Nucleus accumbens (tissue), 56 donors: ENCODE measurements at places on chromosomes 13 and 19.
A peak's percentile ranks its signal among the peaks of the same experiment; 100 is the strongest.

DNA sequence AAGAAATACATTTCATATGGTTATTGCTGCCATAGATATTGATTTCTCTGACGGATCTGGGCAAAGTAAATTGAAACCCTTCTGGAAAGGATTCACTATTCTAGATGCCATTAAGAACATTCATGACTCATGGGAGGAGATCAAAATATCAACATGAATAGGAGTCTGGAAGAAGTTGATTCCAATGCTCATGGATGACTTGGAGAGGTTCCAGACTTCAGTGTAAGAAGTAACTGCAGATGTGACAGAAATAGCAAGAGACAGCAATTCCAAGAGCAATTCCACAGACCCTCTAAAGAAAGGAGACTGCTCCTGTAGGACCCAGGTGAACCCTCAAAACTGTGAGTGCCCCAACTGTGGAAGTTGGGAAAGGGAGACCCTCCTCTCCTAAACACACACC, 30.9 kb upstream of the KCTD12 start:
- DNase-seq = no peak

DNA sequence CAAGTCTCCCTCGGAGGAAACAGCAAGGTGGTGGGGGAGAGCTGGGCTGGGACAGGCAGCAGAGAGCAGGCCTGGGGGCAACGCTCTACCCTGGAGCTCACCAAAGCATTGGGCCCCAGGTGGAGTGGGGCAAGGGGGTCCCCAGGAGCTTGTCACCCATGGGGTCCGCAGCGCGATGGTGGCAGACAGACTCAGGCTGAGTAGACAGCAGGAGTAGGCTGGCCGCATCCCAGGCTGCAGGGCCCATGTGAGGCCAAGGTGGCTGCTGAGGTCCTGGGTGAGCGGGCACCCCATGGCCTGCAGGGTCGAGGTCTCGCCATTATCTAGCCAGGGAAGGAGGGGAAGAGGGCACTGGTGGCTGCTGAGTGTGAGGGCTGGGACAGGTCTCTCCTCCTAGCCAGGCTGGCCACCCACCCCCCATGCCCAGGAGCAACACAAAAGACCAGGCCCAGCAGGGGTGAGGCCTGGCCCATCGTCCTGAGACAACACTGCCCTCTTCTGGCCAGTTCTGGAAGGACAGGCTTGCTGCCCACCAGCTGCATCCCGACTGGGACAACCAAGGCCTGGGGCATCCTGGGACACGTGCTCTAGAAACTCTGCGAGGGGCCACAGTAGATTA, 33.1 kb downstream of the CEBPG start:
- DNase-seq = no peak

DNA sequence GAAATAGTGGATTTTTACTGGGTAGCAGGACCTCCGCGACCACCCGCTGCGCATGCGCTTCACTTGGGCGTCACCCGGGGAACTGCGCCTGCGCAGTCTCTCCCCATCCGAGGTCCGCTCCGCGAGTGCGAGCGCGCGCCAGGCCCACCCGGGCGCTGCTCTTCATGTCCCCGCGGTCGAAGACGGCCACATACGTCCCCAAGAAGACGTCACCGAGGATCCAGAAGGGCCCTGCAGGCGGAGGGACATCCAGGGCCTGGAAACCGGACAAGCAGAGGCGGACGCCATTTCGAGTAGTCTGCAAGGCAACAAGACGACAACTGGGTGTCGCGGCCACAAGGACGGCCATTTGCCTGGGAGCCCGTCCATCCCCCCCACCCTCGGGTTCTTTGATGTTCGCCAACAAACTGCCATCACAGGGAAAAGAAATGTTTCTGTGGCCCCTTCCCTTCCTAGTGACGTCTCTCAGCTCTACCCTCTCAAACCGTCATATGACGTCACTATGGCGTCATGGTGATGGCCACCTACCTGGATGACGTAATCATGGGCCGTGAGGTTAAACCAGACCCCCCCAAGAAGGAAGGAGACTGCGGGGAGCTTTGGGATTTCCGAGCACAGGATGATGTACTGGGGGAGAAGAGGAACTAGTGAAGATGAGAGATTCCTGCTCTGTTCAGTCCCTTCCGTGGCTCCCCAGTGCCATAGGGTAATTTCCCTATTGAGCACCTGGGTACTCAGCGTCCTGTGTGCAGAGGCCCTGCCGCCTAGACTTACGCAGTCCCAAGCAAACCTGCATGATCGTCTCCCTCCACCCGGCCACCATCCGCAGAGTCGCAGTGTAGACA, 6.7 kb downstream of the NAPSA start:
- DNase-seq = no peak

- no peak for DNase-seq
Observed at GRCh38 chr13:99677116-99677951, 176.1 kb downstream of the TM9SF2 start.

GRCh38 chr19:32691952-32692726, 518 bp downstream of the NUDT19 start:
- DNase-seq = peak; percentile 35

- no peak for DNase-seq
Observed at GRCh38 chr19:5083547-5083965, 114.6 kb downstream of the KDM4B start.

DNA sequence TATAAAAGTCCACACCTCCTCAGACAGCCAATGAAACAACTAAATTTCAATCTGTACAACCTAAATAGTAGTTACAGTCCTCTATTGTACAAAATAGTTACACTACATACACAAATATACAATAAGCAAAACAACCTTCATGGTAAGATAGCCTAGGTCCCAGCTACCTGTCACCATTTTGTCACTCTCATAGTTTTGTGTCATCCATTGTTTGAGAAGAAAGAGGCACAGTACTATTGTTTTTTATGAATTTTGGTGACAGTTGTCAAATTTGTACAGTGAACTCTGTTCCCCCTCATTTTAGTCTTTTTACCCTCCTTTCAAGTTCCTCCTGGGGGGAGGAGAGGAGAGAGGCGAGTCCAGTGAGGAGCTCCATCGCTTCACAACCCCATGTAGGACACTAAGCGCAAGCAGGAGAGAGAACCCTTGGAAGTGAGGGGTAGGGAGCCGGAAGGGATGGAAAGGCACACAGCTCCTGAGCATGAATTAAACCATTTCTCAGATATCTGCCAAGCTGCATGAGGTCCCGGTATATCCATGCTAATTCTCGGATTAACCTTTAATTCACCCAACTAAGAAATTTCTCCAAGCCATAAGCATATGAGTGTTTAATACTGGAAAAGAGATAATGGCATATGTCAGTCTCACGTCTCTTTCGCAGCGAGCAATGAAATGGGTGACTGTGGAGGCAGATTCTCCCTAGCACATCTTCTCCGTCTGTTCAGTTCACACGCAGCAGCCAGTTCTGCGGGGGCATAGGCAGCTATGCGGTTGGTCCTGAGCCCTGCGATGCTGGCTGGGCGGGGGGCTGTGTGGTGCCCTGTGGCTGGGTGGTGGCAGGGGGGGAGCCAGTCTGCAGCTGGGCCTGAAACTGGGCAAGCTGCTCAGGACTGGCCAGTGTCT, 60.5 kb downstream of the SERP2 start:
- DNase-seq = no peak
